Epithelial cell of proximal tubule (primary cell): ENCODE measurements at places on chromosomes 3 and 15. TPM values are rescaled to one million over a fixed set of nuclear protein-coding genes. Genes with fewer than 3 reads are reported as not detected.

- DNase-seq, result no peak
Observed at GRCh38 chr3:94990952-94991705, 928.3 kb downstream of the NSUN3 start.

CCDC39 gene
- not detected in 2 replicates for total RNA-seq

FANCD2OS gene
- total RNA-seq, result not detected in 2 replicates

DNA sequence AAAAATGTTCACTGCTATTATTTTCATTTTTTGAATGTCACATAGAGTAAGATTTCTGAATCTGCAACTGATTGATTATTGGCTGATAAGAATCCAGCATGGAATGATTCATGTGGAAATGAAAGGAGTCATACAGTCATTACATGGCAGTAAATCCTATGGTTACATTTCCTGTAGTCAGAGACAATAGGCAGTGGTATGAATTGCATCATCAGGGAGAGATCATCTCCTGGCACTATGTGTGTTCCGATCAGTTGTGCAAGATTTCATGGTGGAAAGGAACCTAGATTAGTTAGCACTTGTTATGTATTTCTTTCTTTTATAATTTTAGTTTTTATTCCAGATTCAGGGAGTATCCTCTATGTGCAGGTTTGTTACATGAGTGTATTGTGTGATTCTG is 38.8 kb downstream of the SLC12A1 start:
- peak; percentile 18 for DNase-seq

DNA sequence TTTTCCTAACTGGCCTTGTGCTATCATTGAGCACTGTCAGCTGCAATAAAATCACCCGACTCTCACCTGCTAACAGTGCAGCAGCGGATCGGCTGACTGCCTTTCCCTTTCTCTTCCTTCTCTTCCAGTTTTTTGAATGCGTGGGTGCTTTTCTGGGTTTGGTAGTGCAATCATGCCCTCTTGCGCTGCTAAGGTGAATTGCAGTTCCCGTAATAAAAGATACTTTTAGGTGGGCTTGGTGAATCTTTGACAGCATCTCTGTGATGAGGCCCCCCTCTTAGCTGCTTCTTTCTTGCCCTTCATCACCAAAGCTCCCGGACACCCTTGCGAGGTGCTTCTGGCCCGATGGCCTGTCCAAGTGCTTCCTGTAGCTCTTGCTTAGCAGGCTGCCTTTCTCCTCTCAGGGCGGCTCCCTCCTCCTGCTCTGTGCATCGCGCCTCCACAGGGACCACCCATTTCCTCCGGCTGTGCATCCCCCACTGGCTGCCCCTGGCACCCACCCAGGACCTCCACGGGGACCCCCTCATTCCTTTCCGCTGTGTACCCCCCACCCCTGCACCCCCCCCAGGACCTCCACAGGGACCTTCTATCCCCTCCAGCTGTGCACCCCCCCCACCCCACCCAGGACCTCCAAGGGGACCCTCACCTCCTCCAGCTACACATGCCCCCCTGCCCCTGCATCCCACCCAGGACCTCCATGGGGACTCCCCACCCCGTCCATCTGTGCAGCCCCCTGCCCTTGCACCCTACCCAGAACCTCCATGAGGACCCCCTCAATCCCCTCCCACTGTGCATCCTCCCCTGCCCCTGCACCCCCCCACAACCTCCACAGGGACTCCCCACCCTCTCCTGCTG is 50.8 kb upstream of the RPL32 start:
- peak; percentile 20 for DNase-seq

PIAS1 gene
- 10.4 and 12.0 TPM in 2 replicates for total RNA-seq

GRCh38 chr3:187498211-187498724 is 130.1 kb downstream of the RTP4 start:
- DNase-seq, result no peak

DNA sequence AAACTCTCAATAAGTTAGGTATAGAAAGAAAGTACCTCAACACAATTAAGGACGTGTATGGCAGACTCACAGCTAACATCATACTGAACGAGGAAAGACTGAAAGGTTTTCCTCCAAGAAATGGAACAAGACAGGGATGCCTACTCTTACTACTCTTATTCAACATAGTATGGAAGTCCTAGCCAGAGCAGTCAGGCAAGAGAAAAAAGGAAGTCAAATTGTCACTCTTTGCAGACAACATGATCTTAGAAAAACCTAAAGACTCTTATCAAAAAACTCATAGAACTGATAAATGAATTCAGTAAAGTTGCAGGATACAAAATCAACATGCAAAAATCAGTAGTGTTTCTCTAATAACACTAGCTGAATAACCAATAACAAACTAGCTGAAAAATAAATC is 96.0 kb downstream of the C3orf70 start:
- DNase-seq, result no peak

- DNase-seq, result no peak
Observed at GRCh38 chr15:68580026-68580882, 1.5 kb downstream of the CORO2B start.

DNA sequence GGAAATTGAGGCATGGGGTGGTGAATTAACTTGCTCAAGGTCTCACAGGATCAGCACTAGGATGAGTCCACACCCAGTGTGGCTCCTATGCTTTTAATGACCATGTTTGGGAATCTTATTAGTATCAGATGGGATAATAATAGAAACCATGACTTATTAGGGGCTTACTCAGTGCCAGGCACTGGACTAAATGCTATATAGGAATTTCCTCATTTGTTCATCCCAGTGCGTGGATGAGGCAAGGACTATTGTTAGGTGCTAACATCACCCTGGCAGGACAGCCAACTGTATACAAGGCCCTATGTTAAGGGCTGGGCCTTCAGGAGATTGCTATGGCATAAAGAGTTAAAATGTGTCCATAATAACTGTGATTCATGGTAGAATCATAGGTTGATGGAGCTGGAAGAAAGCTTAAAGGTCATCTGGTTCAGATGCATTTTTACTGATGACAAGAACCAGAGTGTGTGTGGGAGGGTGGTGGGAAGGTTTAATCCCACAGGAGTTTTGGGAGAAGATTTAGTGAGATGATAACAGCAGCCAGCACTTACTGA is 4.7 kb upstream of the FEM1B start:
- DNase-seq, result no peak

- no peak for DNase-seq
Observed at GRCh38 chr3:155494332-155494731, 200.8 kb upstream of the STRIT1 start.

DNA sequence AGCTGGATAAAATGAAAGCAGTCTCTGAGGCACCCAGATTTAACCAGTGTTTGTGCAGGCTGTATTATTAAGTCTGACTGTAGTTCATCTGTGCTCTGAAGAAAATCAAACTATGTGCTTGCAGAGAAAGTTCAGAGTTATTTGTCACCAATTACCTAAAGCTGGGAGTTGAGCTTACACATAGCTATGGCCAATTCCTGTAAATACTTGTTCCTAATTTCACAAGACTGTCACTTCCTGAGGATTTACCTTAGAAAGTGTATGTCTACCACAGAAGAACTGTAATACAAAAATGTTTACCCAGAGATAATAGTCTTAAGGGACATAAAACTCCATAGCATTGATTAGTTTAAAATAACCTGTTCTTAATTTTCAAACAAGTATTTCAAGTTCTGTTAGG is 628.4 kb upstream of the TGFBR2 start:
- no peak for DNase-seq

DNA sequence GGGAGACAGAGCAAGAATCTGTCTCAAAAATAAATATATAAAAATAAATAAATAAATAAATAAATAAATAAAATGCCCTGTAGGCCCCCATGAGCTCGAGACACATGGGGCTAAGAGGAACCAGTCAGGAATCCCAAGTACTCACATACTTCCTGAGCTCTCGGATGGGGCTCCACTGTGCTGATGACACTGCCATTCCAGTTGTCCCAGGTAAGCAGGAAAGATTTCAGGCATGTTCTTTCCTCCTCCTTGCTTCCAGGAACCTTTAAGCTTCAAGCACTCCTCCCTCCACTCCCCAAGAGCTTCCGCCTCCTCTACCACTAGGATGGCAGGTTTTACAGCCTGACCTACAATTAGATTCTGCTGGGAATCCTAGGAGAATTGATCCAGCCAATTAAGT is 113.4 kb downstream of the SLC49A4 start:
- DNase-seq, result no peak

PP2D1 gene
- total RNA-seq, result not detected in 2 replicates

CCDC33 gene
- 2.5 TPM in 1 of 2 replicates, not detected in the other for total RNA-seq

ZIC1 gene
- total RNA-seq, result not detected in 2 replicates

DNA sequence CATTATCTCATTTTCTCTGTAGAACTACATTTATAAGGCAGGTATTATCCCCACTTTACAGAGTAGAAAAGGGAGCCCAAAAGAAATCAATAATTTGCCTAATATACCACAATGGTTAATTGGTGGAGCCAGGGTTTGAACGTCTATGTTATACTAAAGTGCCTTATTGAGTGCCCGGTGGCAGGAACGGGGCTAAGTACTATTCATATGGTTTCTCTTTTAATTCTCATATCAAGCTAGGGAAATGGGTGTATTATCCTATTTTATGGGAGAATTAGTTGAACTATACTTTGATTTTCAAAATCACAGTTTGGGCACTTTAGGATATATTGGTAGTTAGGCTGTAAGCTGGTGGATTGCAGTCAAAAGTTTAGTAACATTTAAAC is 1.5 kb downstream of the CEP97 start:
- no peak for DNase-seq

GRCh38 chr3:187832202-187832601 is 86.9 kb upstream of the BCL6 start:
- DNase-seq, result no peak

DNA sequence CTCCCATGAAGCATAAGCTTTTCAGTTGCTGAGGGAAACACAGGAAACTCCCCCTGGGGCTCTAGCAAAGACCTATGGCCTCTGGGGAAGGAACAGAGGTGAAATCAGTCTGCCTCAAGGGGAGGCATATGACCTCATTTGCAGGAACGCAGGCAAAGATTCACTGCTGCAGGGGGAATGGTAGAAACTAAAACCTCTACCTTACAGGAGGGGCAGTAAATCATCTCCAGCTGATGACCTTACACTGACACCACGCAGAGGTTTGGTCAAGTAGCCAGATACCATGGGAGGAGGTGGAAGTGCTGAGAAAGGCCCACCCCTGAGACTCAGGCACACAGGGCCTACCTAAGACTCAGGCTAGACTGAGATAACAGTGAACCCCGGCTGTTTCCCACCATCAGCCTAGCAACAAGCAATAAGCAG is 81.1 kb downstream of the RAD18 start:
- no peak for DNase-seq

LRRC57 gene
- total RNA-seq, result 14.7 and 20.3 TPM in 2 replicates

GRCh38 chr15:97490429-97490828 is 470.1 kb upstream of the ARRDC4 start:
- no peak for DNase-seq

GRCh38 chr3:197598404-197598980 is 42.7 kb upstream of the BDH1 start:
- no peak for DNase-seq

GRCh38 chr3:64766440-64766839 is 78.6 kb upstream of the ADAMTS9 start:
- DNase-seq, result no peak

GOLGA6L7 gene
- not detected in 2 replicates for total RNA-seq

DNA sequence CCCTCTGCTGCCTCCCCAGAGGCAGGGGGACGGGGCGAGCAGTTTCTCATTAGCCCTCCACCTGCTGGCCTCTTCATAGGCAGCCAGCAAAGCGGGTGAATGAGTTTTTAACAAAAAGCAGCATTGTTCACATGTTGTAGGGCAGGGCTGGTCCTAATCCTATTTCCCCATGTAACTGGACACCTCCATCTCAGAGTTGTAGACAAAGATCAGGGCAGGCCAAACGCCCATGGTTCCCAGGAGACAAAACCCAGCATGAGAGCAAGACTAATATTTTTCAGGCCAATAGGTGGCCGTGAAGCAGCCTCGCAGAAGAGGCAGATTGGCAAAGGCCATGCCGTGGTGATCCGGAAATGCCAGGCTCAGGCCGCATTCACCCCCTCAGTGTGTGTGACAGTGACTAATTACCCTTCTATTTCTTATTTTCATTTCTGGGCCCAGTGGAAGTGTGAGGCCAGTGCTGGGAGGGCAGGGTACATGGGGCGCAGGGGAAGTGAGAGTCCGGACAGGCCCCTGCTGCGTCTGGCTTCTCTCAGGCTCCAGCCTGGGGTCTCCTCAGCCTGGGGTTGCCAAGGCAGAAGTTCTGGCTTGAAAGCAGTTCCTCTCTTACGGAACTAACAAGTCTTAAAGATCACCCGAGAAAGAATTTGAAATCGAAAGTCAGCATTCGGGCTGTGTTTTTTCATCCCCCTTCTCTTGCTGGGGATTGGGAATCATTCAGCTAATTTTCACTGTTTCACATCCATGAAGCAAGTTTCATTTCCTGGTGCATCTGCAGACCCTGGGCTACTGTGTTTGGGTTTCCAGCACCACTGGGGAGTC is 64.8 kb downstream of the BOC start:
- DNase-seq, result no peak

DNA sequence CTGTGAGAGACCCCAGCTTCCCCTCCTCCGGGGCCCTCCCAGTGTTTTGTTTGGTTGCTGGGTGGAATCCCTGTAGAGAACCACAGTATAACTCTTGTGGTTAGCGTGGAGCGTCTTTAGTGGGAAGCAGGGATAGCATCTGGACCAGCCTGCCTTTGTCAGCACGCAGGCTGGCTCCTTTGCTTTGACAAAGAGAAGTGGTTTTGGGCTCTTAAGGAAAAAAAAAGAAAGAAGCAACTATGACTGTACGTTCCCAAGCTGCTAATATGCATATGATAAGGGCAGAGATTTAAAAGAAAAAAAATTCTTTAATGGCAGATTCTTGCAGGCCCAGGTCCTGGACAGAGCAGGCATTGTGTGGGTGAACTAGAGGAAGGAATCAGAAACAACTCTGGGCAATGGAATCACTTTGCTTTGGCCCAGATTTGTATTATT is 340.8 kb upstream of the CTDSPL start:
- no peak for DNase-seq

HRG gene
- total RNA-seq, result not detected in 2 replicates

GRAMD2A gene
- 1.8 and 5.0 TPM in 2 replicates for total RNA-seq

DNA sequence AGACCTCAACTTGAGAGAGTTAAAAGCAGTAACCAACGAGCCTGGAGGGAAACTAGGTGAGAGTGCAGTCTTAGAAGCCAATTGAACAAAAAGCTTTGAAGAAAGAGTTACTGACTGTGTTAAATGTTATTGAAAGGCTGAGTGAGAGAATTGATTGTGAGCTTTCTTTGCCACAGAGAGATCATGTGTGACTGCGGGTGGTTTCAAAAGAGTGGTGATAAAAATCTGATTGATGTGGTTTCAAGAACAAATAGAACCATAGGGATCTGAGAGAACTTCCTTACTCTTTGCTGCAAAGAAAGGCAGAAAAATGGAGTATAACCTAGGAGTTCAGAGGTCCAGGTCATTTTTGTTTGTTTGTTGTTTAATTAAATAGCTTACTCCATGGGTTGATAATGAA is 759.9 kb upstream of the ALCAM start:
- no peak for DNase-seq

GRCh38 chr3:10447527-10448260 is 57.7 kb downstream of the ATP2B2 start:
- DNase-seq, result no peak

- no peak for DNase-seq
Observed at GRCh38 chr15:58738046-58738707, 11.3 kb downstream of the ADAM10 start.

GRCh38 chr15:68204776-68205557 is at the start of gene CALML4:
Gene CALML4 (minus strand): TSS chr15:68205332. CDS start chr15:68205247, 85 bp downstream.
- DNase-seq, result no peak

DNA sequence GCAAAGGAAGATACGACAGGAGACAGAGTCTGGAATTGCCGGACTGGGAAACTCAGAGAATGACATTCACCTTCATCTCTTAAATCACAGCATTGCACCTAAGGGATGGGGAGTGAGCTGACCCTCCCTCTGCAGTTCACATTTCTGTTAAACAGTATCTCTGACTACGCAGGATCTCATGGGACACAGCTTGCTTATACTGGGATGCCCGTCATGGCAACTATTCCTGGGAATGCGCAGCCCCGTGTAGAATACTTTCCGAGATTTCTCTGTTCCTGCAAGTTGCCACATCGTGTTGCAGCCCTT is 232.5 kb upstream of the HES1 start:
- no peak for DNase-seq
